ENCODE measurements at places on chromosomes 5 and 9.

DNA sequence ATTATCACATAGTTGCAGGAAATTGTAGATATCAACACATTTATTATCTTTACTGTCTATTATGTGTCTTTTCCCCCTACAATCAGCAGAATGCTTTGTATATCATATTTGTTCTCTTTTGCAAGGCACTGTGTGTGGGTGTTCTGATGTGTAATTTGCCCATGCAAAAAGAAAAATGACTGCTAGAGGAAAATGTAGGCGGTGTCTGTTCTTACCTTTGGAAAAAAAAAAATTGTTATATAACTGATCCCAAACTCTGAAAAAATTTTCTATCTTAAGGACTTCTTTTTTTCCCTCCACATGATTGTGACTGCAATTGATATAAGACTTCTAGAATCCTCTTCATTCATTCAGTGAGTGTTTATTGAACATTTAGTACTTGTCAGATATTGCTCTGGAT is 24.5 kb downstream of the MRPS30 start:
- DNase-seq = no peak

GRCh38 chr5:82584631-82585030 is 306.5 kb upstream of the RPS23 start:
- DNase-seq = no peak

GRCh38 chr5:135439231-135440205 is 7.6 kb downstream of the DCANP1 start:
- DNase-seq = no peak

- DNase-seq = no peak
These were observed 85.6 kb downstream of the PSD2 start for GRCh38 chr5:139881143-139881733.

DNA sequence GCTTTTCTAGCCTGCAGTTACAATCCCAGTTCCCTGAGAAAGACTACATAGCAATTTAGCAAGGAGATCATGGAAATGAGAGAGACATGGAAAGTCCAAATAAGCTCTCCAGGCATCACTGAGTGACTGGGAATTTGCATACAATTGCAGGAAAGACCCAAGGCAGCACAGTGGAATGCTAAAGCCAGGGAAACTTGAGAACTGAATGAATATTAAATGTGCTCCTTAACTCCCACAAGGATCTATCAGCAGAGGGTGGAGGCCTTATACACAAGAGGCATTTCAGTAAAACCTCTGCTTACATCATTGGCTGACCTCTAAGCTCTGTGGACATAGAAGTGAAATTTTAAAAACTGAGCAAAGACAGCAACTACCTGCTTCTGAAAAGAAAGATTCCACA is 355.6 kb upstream of the DAB2 start:
- DNase-seq = no peak

DNA sequence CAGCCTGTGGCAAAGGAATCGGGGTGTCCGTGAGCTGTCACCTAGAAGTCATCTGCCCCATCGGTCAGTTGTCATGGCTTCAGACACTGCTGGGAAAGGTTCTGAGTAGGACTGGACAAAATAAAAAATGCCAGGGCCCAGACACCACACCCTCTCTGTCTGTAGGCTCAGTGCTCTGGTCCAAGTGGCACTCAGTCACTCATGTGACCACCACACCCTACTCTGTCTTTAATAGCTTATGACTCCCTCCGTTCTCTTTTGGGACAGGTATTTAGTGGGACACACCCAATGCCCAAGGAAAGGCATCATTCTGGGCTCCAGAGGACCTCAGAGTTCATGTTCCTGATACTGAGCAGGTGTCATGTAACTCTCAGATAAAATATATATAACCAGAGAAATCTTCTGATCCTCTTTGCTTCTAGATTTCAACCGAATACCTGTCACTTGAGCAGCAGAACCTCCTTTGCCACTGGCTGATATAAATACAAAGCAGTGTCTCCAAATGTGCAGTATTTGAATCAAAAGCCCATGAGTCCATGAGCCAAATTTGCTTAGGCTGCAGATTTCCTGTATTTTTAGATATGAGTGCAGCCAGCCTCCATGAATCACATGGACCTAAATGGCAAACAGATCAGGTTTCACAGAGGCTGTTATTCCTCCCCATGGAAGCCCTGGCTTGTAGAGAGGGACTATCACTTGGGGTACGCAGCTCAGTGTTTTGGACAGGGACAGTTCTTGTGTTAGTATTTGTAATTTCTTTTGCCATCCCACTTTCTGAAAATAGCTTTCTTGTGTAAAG is 272.0 kb downstream of the ARHGAP26 start:
- no peak for DNase-seq

- no peak for DNase-seq
These were observed 63.6 kb upstream of the SARDH start for GRCh38 chr9:133801739-133802138.

DNA sequence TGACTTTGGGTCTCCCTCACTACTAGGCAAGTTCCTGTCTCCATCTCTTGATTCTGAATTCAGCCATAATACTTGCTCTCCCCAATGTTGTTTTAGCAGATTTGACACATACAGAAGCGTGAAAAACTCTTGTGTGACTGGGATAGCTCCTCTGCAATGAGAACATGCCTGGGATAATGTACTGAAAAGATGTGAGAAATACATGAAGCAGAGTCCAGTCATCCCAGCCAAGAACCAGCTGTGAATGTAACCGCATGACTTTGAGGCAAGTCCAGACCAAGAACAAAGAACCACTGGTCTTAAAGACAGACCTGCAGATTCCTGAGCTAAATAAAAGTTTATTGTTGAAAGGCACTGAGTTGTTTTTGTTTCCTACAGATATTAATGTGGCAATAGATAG is 135.0 kb downstream of the NMUR2 start:
- DNase-seq = no peak

DNA sequence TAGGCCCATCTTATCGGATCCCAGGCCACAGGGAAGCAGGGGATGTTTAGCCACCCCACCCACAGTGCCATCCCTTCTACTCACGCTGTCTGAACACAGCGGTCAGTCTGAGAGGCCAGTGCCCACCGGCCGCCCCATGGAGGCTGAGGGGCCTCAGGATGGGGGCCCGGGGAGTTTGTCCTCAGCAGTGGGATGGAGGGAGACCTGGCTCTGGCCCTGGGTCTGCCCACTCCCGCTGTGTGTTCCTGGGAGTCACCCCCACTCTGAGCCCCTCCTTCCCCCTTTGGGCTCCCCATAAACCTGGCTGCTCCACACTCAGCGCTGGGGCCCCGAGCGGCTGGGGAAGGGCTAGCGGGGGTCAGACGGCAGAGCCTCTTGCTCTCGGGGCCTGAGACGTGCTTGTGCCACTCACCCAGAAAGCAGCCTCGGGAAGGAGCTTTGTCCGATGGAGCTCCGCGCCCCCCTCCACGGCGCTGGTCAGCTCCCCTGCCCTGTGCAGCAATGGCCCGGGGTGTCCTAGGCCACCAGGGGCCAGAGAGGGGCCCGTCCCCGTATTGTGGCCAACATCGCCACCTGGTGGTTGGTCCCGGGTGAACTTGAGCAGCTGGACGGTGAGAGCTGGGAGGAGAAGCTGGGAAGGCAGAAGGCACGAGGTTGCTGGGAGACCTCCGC is 10.9 kb upstream of the LAMC3 start:
- no peak for DNase-seq

- peak; percentile 51 for DNase-seq
These were observed 16.4 kb upstream of the PDCD1LG2 start for GRCh38 chr9:5493679-5494511.

GRCh38 chr5:144002876-144003275 is 167.6 kb downstream of the YIPF5 start:
- no peak for DNase-seq

GRCh38 chr5:132263548-132264261 is 6.2 kb downstream of the PDLIM4 start:
- peak; percentile 68 for DNase-seq

GRCh38 chr5:116084287-116084691 is 536 bp upstream of the COMMD10 start:
- no peak for DNase-seq

DNA sequence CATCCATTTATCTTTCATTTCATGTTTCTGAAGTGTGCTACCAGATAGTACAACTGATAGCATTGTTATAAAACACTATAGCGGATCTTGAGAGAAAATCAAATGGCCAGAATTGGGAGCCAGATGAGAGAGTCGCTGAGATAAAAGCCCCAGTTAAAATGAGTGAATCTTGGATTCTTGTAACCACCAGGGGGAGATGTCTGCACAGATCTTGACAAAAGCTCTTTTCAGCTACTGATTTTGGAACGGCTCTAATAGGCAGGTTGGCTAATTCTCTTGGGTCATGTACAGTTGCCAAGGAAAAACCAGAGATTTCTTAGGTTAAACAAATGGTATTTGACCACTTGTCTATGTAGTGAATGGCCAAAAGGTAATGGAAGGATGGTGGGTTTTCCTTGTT is 21.7 kb downstream of the F2RL2 start:
- DNase-seq = peak; percentile 74

DNA sequence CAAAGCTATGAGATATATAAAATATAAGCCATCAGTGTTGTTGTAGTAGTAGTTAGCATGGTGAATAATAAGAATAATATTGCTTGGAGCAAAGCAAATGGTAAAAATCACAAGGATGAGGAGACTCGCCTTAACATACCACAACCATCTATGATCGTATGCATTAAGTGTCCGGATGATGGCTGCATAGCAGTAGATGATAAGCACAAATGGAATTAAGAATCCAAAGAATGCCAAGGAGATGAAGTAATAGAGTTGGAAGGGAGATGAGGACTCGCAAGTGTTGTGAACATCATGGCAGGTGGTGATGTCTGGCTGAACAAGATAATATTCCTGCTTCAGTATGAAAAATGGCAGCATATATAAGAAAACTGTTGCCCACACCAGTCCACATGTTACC is 5.5 kb downstream of the F2RL2 start:
- DNase-seq = peak; percentile 69

GRCh38 chr9:29830821-29831220 is 2257.5 kb upstream of the C9orf72 start:
- no peak for DNase-seq

DNA sequence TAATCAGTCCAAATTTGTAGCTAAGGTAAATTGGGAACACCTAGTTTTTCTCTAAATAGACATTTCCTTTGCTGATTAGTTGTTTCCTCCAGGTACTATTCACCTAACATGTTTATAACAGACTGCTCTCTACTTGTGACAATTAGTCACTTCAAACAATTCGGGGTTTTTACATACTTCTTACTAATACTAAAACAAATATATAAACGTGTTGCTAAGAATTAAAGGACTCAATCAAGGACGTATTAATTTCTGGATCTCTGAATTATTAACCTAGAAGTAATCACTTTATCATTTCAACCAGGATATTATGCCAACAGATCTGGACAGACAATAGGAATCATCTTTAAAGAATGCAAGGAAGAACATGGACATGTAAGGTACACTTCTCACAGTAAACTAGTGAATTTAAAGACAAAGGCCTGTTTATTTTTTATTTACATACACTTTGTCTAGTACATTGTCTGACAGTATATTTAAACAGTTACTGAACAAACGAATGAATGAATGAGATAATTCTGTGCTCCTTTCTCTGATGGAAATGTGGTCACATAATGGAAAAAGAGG is 22.3 kb downstream of the PJA2 start:
- no peak for DNase-seq

GRCh38 chr5:76473661-76474060 is 70.6 kb downstream of the IQGAP2 start:
- DNase-seq = no peak

DNA sequence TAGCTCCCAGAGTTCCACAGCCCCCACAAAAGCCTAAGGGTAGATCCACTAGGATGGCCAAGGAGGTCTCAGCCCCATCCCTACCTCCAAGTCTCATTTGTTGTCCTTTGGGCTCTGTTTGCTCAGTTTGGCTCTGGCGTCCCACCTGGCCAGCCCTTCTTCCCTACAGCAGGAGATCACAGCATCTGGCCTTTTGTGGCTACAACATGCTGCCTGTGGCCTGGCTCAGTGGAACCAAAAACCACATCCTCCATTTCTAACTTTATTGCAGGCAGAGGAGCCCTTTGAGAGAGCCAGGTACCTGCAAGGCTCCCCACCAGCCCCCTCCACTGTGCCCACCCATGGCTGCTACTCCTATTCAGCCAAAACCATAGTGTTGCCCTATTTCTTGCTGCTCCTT is 11.4 kb downstream of the JADE2 start:
- no peak for DNase-seq

DNA sequence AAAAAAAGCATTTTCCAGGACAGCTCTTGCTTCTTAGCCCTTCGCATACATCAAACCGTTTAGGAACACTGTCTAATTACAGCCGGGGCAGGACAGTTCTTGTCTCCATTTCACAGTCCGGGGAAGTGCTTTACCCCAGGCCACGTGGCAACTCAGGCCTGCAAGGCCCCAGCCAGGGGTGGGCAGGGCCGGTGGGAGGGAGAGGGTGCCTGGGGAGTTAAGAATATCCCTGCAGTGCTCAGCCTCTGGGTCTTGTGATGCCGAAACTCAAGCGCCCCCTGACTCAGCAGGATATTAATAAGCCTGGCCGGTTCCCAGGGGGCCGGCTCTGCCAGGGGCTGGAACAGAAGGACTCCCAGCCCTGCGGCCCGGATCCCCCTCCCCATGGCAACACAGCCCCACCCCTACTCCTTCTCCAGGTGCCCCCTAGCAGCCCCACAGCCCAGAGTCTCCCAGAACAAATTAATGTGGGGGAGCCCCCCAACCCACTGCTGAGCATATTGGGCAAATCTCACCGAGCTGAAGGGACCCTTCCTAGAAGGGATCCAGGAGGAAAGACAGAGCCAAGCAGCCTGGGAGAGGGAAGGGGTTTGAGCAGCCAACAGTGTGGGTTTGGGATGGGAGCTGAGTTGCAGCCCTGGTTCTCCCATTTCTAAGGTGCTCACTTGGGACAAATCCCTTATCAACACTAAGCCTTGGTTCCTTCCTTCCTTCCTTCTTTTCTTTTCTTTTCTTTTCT is 45.3 kb downstream of the PLPP7 start:
- DNase-seq = no peak

- DNase-seq = no peak
These were observed 665 bp downstream of the TCF7 start for GRCh38 chr5:134114886-134115805.

DNA sequence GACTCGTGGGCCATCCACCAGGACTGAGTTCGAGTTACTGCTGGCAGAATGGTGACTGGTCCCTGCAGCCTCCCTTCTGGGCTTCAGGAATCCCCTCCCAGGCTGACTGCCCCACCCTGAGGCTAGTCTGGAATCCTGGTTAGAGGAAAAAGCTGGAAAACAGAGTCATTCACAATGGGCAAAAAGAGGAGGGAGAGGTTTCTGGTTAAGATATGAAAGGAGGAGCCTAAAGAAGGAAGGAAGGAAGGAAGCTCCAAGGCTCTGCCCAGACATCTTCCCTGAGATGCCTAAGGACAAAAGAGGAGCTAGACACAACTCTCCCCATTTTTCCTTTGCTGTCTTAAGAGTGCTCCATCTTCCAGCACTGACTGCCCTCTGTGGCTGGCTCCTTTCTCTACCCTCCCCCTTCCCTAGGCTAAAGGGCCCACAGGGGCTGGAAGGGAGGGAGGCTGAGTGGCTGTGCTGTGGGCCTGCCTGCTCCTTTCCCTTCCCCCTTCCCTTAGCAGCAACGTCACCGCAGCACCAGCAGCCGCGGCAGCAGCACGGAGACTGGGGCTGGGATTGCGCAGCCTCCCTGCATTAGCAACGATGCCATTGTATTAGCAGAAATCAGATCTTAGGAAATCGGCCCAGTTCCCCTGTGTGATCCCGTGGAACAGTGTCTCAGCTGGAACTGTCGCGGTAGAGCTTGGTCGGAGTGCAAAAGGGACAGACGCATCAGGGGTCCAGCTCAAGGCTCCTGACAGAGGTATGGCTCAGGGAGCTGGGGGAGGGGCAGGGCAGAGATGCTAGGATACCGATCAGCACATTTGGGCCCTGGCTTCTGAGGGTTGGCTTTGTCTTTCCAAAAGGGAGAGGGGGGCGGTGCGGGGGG is 48.7 kb downstream of the RUSC2 start:
- DNase-seq = no peak

Data from amniotic stem cell (primary cell).